ENCODE measurements at places on chromosomes 13 and 19.

GRCh38 chr13:31965361-31966066 lies 66.1 kb upstream of the FRY start:
- no peak for DNase-seq

DNA sequence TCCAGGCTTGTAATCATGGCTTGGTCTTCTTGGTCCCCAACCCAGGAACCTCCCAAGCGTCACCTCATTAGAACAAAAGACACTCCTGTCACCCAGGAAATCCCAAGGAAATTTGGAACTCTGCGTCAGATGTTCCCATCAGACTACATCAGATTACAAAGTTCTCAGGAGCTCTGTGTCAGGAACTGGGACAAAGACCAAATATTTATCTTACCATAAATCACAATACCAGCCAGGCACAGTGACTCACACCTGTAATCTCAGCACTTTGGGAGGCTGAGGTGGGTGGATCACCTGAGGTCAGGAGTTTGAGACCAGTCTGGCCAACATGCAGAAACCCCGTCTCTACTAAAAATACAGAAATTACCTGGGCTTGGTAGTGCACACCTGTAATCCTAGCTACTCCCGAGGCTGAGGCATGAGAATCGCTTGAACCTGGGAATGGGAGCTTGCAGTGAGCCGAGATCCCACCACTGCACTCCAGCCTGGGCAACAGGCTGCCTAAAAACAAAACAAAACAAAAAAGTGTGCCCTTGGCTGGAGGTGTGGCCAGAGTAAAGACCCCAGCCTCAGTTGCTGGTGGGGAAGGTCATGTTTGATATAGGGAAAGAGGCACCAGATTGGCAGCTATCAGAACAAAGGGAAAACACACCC lies 16.7 kb upstream of the CCDC124 start:
- no peak for DNase-seq

- DNase-seq = no peak
Observed at GRCh38 chr13:112356190-112356589, 20.0 kb upstream of the SPACA7 start.

DNA sequence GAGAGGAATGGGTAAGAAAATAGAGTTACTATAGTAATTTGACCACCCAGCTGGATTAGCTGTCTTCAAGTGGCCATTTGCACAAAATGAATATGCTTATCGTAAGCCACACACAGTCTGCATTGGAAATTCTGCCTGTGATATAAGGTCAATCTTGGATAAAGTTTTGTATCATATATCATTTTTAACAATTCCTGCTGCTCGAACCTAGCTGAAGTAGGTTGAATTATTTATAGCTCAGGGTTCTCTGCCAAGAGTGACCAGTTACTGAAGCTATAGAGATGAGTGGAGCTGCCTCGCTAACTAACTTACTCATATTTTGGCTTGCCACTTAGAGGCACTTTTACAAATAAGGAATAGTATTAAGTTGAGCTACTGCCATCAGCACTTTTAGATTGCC lies 220.9 kb downstream of the RGCC start:
- DNase-seq = no peak

- DNase-seq = no peak
Observed at GRCh38 chr13:32164622-32165268, 133.2 kb downstream of the FRY start.

DNA sequence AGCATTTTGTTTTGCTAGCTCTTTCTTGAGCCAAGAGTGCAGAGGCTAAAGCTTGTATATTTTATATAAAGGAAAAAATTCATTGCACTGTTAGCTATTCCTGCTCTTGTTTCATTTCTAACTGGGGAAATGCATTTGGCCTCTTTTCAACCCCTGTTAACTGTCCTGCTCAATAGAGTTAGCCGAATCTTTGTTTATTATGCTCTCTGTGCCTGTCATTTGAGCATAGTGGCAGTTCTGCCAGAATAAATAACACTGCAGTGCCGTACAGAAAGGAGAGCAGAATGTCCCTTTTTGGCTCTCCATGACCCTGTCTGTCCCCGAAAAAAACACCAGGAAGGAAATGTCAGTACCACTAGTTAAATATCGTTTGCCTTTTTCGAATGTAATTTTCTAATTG lies 350.8 kb downstream of the MYO16 start:
- DNase-seq = no peak

- no peak for DNase-seq
Observed at GRCh38 chr19:46201454-46202310, 27.9 kb upstream of the IGFL1 start.

DNA sequence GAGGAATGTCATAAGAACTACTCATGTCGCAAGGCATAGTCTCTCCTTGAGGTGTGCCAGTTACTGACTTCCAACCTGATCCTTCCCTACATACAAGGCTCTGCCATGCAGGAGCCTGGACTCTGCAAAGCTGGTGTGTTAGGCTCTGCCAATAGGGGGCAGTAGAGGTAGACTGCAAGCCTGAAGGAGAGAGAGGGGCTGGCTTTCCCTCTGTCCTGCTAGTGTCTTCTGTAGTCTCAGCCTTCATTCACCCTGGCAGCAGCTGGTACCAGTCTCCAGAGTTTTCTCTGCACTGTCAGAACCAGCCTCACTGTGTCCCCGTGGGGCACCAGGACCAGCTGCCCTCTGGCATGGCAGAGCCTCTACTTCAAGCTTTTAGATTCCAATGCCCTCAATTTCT lies 14.5 kb downstream of the SHISA2 start:
- DNase-seq = no peak

DNA sequence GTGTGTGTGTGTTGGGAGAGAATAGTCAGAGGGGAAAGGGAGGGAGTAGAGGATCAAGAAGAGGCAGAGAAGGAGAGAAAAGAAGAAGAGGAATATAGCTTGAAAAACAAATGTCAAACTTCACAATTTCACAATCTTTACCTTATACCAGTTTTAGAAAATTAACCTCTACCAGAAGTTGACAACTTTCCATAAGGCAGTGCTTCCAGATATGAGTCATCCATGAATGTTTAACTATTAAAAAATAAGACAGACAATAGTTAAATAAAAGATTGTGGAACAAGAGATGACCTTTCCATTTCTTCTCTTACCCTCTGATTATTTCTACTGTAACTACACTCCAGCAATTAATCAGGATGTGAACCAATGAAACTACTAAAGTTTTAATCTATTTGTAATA lies 229.4 kb downstream of the ITGBL1 start:
- DNase-seq = no peak

DNA sequence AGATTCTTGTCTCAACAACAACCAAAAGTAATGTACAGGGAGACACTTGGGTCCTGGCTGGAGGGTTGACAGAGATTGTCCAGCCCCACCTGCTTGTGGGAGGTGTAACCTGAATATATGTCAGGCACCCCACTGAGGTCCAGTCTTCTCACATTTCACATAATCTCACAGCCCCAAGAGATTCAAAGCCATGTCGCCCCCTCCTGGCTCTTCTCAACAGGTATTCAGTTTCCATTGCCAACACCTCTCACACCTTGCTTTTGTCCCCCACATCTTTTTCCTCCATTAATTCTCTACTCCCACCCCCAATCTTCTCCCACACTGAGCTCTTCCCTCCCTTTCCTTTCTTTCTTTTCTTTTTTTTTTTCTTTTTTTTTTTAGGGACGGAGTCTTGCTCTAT lies 11.2 kb downstream of the UNC13A start:
- no peak for DNase-seq

- no peak for DNase-seq
Observed at GRCh38 chr19:35311901-35312665, 16.9 kb upstream of the CD22 start.

DNA sequence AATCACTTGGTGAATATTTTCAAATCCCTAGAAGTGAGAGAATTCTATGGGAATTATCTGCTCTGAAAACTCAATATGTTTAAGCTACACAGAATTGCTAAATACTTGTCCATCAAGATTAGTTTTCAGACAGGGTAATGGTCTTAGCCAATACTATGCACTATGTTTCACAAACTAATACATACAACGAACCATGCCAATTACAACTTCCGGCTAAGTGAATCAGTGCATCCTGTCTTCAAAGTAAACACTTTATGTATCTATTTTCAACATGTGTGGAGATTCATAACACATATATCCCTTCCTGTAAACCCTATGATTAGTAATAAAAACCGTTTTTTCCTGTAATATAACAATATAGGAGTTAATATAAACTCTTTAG lies 181.5 kb downstream of the POSTN start:
- DNase-seq = no peak
